Neural progenitor cell (in vitro differentiated cells): ENCODE measurements at places on chromosomes 4 and X. TPM values are rescaled to one million over a fixed set of nuclear protein-coding genes. Genes with fewer than 3 reads are reported as not detected.

- no peak overlapping the region for H3K27ac ChIP-seq
- no peak for DNase-seq
- peaks cover 12% of the 10 kb centered on the region for H3K4me1 ChIP-seq
- no peak overlapping the region for H3K4me3 ChIP-seq
- H3K36me3 ChIP-seq = no peaks in the 10 kb centered on the region
Observed at GRCh38 chr4:65924843-65925242, 254.6 kb upstream of the EPHA5 start.

DNA sequence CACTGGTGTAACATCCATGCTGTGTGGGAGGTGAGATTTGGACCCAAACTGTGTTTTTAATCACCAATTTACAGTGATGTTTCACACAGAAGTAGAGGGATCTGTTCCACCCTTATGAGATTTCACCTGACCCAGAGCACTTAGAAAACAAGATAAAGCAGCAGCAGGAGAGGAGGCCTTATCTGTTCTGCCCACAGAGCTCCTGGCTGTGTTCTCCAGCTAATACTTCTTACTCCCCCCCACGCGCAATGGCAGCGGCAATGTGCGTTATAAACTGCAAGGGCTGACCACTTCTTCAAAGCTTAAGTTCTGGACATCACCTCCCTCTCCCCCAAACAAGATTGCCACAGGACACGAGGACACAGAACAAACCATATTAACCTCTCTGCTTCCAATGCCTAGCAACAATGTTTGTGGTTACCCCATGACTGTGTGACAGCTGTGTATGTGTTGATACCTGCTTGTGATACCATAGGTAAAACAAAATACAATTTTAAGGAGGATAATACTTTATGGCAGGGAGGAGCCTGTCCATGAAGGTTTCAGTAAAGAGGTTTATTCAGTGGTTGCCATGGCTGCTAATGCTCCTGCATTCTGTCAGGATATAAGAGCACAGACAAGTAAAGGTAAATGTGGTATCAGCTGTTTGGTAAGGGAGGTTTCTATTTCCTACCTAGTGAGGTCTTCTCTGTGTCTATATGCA is 210.0 kb downstream of the SOWAHB start:
- peaks cover 36% of the 10 kb centered on the region for H3K4me1 ChIP-seq
- peak overlapping the region; percentile 92 for H3K4me3 ChIP-seq

The ZNF674 gene
- 3.6 and 3.9 TPM in 2 replicates for total RNA-seq

DNA sequence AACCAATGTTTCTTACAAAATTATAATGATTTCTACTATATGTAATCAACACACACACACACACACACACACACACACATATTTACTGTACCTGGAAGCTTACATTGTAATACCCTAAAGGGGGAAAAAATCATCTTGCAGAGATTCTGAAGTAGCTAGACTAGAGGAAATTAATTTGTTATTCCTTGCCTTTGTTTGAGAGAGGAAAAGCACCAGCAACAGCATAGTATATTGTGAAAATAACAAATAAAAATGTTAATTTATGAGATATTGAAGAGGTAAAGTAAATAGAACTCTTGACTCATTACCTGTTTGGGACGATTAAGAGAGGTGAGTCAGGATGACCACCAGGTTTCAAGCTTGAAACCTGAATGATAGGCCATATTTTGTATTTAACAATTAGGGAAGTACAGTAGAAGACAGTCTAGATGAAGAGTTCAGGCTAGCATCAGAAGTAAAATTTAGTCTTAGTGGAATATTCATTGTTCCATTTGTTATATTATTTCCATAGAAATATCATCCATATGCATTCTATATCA is 873.4 kb upstream of the PCDH10 start:
- no peak for DNase-seq
- no peaks in the 10 kb centered on the region for H3K36me3 ChIP-seq
- no peaks in the 10 kb centered on the region for H3K27me3 ChIP-seq
- H3K4me1 ChIP-seq = no peaks in the 10 kb centered on the region

The NPY5R gene
- total RNA-seq = 1.1 and 1.3 TPM in 2 replicates

- H3K36me3 ChIP-seq = no peaks in the 10 kb centered on the region
- no peaks in the 10 kb centered on the region for H3K27me3 ChIP-seq
- DNase-seq = no peak
- H3K4me3 ChIP-seq = no peak overlapping the region
Observed at GRCh38 chr4:33425936-33426335, 2705.8 kb downstream of the PCDH7 start.
